ENCODE measurements at places on chromosomes 12 and 14. TPM values are rescaled to one million over a fixed set of nuclear protein-coding genes. Genes with fewer than 3 reads are reported as not detected.

Gene C3AR1
- total RNA-seq = 9.1 TPM

Gene FGF6
- not detected for total RNA-seq

Gene TPPP2
- total RNA-seq = not detected

Gene ESR2
- total RNA-seq = not detected

Gene RTL1
- not detected for total RNA-seq

Gene TEX22
- 1.9 TPM for total RNA-seq

Gene FLRT2
- total RNA-seq = not detected

Gene FANCM
- total RNA-seq = 20.2 TPM

Gene CLEC14A
- not detected for total RNA-seq

Gene EXOC5
- 69.2 TPM for total RNA-seq

Gene A2ML1
- total RNA-seq = not detected

GRCh38 chr14:24053548-24054323 is 1.9 kb downstream of the CARMIL3 start:
- no peak for DNase-seq

- no peak for DNase-seq
Observed at GRCh38 chr12:110304061-110304551, 23.1 kb downstream of the ATP2A2 start.

DNA sequence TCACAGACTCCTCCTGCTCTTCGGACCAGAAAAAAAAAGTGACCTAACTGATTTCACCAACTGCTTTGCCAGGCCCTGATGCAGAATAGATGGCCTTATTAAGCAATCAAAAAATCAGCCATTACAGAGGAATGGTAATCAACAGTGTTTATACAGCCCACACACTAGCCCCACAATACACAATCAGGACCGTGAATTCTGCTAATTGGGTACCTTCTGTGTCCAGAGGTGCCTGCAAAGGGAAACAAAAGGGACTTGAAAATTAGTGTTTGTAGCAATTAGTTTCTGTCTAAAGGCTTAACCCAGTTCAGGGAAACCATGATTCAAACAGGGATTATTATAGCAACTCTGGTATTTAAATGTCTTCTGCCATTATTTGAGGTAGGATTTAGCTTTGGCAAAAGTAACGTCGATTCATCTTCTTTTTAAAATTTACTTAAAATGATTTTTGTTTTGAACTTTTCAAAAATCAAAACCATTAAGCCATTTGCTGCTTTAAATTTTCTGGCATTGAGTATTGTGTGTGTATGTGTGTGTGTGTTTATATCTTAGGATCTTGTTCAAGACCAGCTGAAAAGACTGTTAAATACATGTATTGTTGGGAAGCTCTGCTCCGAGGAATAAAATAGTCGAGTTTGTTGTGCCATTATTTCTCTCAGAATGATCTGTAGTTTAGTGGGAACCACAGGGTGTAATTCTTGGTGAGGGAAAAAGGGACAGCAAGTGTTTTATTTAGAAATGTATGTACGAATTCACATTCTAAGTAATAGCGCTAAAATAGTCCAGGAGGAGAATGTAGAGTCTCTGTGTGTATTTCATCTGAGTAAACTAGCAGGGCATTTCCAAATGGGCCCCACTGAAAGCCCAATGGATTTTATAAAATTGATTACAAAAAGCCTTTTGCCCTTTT is 156.1 kb downstream of the PTCSC3 start:
- no peak for DNase-seq

DNA sequence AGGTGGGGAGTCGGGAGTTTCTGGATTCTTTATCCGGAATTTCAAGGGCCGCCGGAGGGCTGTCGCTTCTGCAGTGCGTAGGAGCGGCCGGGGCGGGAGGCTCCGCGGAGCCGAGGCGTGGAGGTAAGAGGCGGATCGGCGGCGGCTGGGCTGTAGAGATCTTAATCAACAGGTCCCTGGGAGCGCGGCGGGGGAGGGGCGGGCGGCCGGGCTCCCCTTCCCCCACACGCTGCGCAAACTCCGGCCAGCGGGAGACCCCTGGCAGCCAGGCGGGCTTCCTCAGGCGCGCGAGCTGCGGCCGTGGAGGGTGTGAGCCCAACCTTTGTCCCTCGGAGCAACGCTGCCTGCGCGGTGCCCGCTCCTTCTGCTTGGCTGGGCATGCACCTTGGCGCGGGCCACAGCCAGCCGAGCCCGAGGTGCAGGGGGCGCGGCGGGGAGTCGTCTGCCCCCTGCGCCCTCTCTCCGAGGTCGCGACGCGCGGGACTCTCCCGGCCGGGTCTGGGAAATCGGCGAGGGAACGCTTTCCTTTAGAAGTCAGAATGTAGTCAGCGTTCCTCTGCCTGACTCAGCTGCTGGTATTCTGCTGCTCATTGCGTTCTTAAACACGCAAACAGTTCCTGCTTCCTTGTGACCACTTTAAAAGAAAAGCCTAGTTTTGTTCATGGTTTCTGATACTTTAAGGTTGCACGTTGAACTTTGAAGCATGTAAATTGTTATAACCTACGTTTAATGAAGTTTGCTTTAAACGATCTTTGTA is at the start of gene PALS1:
Gene PALS1 (plus strand): TSS at position 25 of the 757 bp plus-strand sequence. CDS start 37,736 bp downstream, outside the sequence.
- DNase-seq = no peak

GRCh38 chr14:101535701-101536207 is 25.5 kb upstream of the DIO3 start:
- no peak for DNase-seq

GRCh38 chr14:31530136-31530535 is 31.1 kb upstream of the NUBPL start:
- DNase-seq = no peak

- peak; percentile 72 for DNase-seq
Observed at GRCh38 chr12:112198120-112198733, 72.9 kb downstream of the TRAFD1 start.

DNA sequence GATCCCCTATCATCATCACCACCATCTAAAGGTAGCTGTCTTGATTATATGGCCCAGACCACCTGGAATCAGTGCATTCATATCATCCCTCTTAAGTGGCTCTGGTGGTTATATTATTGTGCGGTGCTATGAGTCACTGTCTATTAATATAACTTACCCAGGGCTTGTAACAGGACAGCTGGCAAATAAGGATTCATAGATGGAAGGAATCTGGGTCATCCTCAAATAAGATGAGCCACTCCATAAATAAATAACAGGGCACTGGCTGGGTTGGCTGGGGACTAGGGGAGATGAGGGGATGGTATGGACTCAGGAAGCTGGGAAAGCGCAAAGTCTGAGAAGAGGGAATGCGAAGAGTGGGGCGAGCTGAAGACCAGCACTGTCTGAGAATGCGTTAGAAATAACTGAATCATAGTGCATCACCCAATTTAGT is 216.1 kb downstream of the NUAK1 start:
- DNase-seq = no peak

DNA sequence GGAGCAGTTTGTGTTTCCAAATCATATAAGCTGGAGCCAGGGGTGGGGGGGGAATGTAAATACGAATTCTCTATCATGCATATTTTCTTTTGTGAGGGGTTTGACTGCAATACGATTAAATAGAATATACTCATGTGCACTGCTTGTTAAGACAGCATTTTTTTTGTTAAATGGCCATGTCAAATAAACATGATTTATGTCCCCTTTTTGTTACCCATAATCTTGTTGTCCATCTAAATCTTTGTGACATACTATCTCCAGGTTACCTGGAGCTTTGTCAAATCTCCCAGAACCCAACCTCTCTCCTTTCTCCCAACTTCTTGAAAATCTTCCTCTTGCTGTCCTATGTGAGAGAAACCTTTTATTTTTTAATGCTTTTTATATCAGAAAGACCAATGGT is 233.1 kb downstream of the SLC25A21 start:
- no peak for DNase-seq

DNA sequence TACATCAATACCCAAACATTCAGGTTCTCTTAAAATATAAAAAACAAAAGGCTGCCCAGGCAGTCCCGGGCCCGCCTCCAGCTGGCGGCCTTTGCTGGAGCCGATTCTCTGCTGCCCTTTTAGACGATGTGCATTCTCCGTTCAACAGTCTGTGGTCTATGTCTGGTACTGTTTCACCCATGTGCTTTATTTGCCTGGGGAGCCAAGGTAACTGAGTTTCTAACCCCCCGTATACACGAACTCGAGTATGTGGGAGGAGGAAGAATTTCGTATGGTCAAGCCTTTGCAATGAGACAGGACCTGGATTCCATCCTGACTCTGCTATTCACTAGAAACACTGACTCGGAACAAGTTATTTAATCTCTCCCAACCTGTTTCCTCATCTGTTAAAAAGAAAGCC is 54.1 kb upstream of the GPR68 start:
- DNase-seq = no peak

DNA sequence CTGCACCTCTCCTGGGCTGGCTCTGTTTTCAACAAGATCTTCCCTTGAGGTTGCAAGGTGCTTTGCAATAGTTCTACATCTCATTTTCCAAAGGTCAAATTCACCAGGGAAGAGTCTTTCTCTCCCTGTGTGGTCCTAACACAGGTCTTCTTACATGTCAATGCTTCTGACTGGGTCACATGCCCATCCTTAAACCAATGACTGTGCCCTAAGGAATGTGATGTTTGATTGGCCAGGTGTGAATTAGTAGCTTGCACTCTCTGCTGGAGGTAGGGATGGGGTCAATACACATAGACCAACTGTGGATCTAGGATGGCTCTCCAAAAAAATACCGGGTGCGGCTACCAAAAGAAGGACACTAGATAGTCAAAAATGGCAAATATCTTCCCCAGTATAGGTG is 19.9 kb upstream of the KCNK10 start:
- no peak for DNase-seq

- DNase-seq = no peak
Observed at GRCh38 chr12:60225216-60226000, 629.6 kb downstream of the SLC16A7 start.

DNA sequence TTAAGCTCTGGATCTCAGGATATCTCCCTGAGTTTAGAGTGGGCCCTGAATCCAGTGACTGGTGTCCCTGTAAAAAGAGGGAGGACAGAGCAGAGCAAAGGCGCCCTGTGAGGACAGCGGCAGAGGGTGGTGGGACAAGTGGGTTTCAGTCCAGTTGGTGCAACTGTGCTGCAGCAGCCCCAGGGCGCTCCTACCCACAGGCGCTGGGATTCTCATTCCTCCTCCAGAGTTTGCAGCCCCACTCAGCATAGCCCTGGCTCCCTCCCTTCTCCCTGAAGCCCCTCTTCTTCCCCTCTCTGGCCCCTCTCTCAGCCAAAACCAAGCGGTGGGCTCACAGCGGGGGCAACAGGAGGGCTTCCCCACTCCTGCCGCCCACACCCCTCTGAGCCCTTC is 1.6 kb downstream of the TMEM179 start:
- no peak for DNase-seq

GRCh38 chr12:92185052-92185451 is 39.4 kb upstream of the BTG1 start:
- DNase-seq = peak; percentile 58

GRCh38 chr14:69490219-69490918 is 5.8 kb downstream of the PLEKHD1 start:
- DNase-seq = no peak

GRCh38 chr12:110093631-110094311 is 30.4 kb upstream of the IFT81 start:
- DNase-seq = no peak

- no peak for DNase-seq
Observed at GRCh38 chr14:32633224-32633859, 304.2 kb downstream of the AKAP6 start.

GRCh38 chr14:67358924-67359774 is 455 bp downstream of the ATP6V1D start:
- no peak for DNase-seq
